ENCODE measurements at places on chromosomes 6 and 20.

DNA sequence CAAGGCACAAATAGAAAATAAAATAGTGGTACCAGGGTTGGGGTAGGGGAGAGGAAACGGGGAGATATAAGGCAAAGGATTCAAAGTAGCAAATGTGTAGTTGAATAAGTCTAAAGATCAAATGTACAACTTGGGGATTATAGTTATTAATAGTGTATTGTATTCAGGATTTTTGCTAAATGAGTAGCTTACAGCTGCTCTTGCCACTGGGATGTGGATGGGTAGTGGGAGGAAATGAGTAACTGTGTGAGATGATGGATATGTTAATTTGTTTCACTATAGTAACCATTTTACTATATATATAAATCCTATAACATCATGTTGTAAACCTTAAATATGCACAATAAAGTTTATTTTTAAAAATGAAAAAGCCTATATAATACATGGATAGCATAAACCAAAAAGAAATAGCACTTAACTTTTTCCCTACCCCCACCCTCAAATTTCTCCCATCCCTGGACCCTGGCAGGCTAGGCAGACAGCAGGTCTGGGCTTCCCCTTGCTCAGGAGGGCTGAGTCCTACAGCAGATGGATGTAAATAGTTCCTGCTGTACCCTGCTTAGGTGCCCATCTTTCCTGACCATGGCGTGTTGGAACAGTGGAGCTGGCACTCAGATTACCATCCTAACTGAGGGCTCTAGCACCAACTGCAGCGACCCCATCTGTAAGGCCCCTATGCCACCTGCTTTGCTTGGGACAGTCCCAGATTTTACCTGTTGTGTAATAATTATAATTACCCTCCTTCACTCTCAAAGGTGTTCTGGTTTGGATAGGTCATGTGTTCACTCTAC is 28.6 kb upstream of the PBOV1 start:
- DNase-seq = no peak

- no peak for DNase-seq
These were observed 1.3 kb downstream of the RRAGD start for GRCh38 chr6:89410788-89411144.

DNA sequence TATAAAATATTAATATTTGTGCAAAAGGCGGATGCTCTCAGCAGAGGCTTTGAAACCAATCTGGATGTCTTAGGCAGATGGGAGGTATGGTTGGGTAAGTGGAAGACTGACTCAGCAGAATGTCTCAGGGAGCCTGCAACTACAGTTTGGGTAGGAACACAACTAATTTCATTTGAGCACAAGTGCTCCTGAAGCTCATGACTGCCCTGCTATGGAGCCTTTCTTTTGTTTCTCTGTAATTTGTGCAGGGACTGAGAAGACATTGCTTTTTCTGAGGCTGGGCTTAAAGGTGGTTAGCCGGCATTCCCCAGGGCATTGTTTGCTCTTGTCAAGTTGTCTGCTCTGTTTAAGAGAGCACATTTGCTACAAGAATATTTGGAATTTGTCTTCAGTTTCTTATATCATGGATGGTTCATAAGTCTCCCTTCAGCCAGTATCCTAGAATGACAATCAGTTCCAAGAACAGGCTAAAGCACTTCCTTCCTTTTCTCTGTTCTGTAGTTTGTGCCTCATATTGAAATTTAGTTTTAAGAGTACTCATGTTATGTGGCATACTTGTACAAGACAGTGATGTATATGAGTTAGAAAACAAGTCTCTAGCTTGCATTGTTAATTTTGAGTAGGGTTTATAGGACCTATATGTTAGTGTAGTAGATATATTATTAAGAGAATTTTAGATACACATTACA is 208.3 kb downstream of the ZFAND3 start:
- no peak for DNase-seq

DNA sequence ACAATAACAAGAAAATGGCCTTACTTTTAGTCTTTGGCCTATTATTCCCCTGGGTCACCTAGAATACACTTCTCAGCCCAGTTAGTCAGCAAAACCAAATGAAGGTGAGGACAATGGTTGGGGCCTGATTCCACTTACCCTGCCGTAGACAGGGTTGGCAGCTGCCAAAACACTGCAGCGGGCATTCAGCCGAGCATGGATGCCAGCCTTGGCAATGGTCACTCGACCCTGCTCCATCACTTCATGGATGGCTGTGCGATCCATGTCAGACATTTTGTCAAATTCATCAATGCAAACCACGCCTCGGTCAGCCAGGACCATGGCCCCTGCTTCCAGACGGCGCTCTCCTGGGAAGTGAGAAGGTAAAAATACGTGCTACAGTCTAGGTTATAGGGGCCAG is 8.4 kb downstream of the MCM3 start:
- no peak for DNase-seq

- no peak for DNase-seq
These were observed 211.6 kb downstream of the RNF144B start for GRCh38 chr6:18598551-18599264.

DNA sequence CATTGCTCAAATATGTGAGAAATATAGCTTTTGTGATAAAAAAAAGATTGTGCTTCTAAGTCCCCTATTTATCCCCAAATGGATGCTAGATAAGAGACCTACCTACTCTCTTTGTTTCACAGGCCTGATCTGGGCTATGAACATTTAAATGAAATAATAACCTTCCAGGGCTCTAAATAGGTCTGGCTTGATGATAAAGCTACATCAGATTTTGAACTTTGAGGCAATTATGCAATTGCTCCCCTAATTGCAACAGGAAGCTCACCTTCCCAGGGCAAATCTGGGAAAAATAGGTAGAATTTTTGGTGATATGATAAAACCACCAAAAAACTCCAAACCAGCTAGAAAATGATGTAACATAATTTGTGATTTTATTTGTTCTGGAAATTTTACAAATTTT is 624.5 kb downstream of the PKHD1 start:
- DNase-seq = no peak

GRCh38 chr6:42100029-42100901 is 42.2 kb downstream of the C6orf132 start:
- DNase-seq = no peak

- DNase-seq = peak; percentile 22
These were observed 171.6 kb upstream of the FBXL4 start for GRCh38 chr6:99119109-99120031.

GRCh38 chr6:90464507-90464906 is 122.4 kb downstream of the MAP3K7 start:
- DNase-seq = no peak

DNA sequence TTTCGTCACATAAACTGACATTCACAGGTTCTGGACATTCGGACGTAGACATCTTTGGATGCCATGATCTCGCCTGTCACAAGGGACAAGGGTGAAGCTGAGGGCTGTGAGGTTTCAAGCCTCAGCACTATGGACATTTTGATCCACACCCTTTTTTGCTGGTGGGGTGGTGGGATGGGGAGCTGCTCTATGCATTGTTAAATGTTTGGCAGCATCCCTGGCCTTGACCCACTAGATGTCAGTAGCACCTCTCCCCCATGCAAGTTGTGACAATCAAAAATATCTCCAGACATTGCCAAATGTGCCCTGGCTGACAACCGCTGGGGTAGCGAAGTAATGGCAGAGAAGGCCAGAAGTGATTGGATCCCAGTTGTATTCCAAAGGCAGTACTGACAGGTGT is 229.4 kb downstream of the TSHZ2 start:
- DNase-seq = no peak

GRCh38 chr20:23454816-23455215 is 2.1 kb upstream of the CST11 start:
- no peak for DNase-seq

- no peak for DNase-seq
These were observed 2.7 kb downstream of the FOXC1 start for GRCh38 chr6:1612299-1612973.

DNA sequence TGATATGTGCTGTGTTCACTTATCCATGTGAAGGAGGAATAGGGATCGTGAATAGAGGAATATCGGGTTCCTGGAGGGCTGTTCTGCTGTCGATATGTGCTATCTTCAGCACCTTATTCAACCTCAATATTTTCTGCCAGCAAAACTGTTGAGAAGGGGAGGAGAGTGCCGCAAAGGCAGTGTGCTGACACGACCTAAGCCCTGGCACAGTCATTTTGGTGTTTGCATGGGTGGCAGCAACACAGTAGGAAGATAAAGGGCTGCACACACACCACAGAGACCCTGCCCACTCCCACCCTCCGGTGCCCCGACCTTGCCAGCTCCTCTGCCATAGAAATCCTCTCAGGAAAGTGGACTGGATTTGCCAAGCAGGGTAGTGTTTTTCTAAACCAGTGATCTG is 47.0 kb downstream of the ZDHHC14 start:
- DNase-seq = no peak

DNA sequence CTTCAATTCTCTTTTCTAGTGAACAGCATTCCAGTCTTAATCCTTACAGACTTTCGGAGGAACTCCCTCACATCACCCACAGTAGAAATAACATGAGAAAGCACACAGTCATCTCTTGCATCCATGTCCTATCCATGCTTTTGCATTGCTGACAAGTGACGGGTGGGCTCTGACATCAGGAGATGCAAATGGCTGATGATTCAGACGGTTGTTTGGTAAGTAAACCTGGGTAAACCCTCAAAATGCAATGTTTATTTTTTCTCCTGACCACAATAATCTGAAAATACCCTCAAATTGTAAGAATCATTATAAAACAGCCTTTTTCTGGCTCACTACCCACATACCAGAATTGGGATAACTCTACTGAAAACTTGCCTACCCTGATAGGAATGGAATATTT is 792.0 kb downstream of the MAFB start:
- no peak for DNase-seq

- DNase-seq = no peak
These were observed 163.2 kb upstream of the RIN2 start for GRCh38 chr20:19594896-19595295.

GRCh38 chr6:135182071-135183001 is 1.2 kb downstream of the MYB start:
- DNase-seq = no peak

GRCh38 chr6:37029249-37029971 is 24.0 kb downstream of the FGD2 start:
- DNase-seq = no peak

- no peak for DNase-seq
These were observed 2.1 kb upstream of the TRDN start for GRCh38 chr6:123638865-123639264.

GRCh38 chr6:54598787-54599313 is 247.7 kb upstream of the FAM83B start:
- DNase-seq = no peak

GRCh38 chr6:105695461-105695860 is 292.6 kb upstream of the PREP start:
- no peak for DNase-seq

DNA sequence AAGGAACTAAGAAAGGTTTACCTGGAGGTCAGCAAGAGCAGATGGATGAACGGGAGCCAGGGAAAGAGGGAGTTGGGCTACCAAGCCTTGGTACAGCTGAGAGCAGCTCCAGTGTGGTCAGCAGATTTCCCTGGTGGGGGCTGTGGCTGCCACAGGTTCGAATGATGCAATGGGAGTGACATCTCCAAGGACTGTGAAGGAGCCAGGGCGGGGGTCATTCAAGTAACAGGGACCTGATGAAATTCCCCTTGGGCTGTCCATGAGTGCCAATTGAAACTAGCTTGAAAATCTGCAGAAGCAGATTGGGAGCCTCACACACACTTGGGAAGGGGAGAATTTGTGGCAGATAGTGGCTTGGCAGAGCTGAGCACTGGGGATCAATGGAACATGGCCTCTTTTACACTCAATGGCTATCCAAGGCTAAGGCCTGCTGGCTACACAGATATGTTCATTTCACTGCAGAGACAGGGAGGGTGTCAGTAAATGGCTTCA is 247.0 kb upstream of the ECI2 start:
- DNase-seq = no peak

GRCh38 chr6:84103029-84103428 is 69.5 kb downstream of the MRAP2 start:
- DNase-seq = no peak

DNA sequence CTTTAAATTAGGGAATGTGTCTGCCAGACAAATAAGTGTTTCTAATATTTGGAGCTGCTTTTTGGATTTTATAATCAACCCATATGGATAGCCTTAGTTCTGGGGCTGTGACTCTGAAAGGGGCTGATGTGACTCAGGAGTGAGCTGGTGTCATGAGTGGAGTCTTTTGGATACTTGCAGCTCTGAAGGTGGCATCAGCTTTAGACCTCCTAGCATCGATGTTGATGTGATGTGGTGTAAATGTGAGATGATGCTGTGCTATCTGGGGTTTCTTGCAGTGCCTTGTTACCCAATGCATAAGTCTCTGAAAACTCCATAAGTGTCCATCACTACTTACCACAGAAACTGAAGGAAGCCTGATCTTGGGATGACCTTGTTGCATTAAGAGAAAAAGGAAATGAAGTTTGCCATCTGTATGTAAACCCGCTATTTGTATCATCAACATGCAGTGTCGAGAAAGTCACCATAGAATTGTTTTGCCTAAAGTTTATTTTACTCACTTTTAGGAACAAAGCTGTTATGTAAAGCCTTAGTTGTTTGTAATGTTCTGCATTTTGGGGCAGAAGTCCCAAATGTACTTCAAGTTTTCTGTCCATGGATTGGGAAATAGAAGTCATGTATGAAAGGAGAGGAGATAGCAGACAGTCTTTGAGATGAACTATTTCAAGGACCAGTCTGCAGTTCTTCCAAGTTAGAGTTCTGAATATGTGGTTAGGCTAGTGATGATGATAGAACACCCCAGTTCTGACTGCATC is 8.0 kb downstream of the FOXO3 start:
- DNase-seq = no peak

- DNase-seq = no peak
These were observed 6.9 kb downstream of the SLC32A1 start for GRCh38 chr20:38730989-38731737.

DNA sequence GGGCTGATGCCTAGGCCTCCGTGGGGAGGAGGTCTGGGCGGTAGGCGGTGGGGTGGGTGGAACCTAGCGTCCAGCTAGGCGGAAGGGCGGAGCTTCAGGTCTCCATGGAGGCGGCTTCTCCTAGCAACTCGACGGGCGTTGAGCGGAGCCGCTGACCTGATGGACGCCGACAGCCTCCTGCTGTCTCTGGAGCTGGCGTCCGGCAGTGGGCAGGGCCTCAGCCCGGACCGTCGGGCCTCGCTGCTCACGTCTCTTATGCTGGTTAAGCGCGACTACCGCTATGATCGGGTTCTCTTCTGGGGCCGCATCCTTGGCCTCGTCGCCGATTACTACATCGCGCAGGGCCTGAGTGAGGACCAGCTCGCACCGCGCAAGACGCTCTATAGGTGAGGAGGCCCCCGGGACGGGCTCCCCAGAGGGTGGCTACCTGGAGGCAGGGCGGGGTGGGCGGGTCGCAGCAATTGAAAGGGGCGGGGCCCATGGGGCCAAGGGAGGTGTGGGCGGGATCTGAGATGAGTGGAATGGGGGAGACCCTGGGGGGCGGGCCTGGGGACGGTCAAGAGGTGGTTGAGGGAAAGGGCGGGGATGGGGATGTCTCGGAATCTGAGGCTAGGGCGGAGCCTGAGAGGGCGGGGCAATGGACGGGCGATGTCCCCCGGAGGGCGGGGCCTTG is at the start of gene RSPH9:
RSPH9 (plus strand) TSS at position 97 of the 673 bp plus-strand sequence; CDS start at position 160, 63 bp downstream.
- peak; percentile 61 for DNase-seq
